ENCODE measurements at places on chromosomes 4 and X. TPM values are rescaled to one million over a fixed set of nuclear protein-coding genes. Genes with fewer than 3 reads are reported as not detected.

Gene NKX1-1
- total RNA-seq = not detected

Gene MPP1
- 21.9 TPM for total RNA-seq

Gene ZNF81
- total RNA-seq = 15.4 TPM

Gene NUDT10
- 4.6 TPM for total RNA-seq

GRCh38 chr4:119116925-119117900 lies 18.4 kb upstream of the MYOZ2 start:
- DNase-seq = no peak

GRCh38 chr4:18234108-18234507 lies 212.6 kb upstream of the LCORL start:
- no peak for DNase-seq

DNA sequence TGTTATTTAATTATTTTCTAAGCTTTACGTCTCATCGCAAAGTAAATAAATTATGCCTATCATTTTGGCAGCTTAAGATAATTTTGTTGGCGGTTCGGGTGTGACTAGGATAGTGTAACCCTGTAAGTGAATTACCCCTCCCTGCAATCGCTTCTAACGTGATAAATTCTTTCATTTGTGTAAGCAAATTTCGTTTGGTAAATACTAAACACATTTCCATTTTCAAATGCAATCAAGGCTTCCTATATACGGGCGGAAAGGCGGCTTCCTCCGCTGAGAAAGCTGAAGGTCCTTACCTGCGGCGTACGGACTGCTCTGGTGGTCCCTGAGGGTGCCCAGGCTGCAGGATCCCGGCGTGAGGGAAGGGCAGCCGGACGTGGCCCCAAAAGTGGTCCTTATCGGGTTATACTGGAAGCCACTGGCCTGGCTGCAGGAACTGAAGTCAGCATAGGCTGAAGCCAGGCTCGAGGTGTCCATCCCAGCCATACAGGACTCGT lies 403 bp downstream of the PHOX2B start:
- DNase-seq = no peak

DNA sequence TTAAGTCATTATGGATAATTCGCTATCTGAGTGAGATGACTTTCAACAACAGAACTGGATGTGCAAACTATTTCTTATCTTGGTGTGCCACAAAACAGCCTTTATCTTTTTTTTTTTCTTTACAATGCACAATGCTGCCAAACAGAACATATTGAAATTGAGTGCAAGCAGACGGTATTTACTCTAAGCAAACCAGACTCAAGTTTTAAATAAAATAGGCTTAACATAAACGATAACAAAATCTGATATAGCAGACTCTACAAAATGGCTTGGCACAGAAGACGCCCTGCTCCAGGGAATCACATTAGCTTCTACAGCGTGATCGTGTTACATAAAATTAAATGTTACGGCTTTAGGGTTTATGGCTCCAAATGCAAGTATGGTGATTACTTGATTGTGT lies 9.6 kb upstream of the STK32B start:
- no peak for DNase-seq

DNA sequence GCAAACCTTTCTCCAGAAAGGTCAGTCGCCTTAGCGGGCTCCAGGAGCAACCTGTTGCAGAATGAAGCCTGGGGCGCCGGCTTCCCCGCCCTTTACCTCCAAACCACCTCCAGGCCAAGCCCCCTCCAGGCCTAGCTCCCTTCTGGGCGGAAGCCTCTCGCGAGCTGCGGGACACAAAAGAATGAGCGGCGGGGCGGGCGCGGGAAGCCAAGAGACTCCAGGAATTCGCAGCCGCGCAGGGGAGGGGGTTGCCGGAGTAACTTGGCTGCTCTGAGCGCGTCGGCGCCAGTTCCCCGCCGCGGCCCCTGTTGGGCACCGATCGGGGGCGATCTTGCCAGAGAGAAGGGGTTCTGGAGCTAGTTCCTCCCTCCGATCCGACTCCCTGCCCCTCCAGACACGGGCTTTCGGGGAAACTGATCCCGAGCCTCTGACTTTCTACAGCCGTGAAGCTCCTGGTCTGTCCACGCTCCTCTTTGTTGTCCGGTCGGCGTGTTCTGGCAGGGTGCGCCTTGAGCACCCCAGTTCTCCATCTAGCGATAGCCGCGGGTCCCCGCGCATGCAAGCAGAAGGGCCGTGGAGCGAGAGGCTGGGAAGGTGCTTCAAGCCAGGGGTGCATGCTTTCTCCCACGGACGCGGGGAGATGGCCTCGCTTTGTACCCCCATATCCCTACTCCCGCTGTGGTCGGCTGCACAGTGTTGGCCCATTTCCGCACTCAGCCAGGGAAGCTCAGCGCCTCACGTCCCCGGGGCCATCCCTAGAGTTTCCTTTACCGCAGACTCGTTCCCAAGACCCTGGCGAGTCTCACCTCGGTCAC lies 1.2 kb downstream of the PROM1 start:
- DNase-seq = no peak

- DNase-seq = no peak
These were observed 219.4 kb downstream of the NKX6-1 start for GRCh38 chr4:84279678-84280077.

DNA sequence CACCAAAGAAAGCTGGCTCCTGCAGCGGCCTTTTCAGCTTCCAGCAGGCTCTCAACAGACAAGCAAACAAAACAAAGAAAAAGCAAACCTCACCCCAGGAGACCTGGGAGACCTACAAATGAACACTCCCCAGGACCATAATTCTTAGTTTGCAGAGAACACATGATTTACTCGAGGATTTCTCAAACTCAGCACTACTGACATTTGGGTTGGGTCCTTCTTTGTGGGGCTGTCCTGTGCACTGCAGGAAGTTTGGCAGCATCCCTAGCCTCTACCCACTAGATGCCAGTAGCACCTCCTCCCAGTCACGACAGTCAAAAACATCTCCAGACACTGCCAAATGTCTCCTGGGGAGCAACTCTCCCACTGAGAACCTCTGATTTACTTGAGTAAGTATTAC lies 21.9 kb downstream of the APOO start:
- no peak for DNase-seq

- no peak for DNase-seq
These were observed 54.5 kb upstream of the CHRNA9 start for GRCh38 chr4:40280586-40280985.

DNA sequence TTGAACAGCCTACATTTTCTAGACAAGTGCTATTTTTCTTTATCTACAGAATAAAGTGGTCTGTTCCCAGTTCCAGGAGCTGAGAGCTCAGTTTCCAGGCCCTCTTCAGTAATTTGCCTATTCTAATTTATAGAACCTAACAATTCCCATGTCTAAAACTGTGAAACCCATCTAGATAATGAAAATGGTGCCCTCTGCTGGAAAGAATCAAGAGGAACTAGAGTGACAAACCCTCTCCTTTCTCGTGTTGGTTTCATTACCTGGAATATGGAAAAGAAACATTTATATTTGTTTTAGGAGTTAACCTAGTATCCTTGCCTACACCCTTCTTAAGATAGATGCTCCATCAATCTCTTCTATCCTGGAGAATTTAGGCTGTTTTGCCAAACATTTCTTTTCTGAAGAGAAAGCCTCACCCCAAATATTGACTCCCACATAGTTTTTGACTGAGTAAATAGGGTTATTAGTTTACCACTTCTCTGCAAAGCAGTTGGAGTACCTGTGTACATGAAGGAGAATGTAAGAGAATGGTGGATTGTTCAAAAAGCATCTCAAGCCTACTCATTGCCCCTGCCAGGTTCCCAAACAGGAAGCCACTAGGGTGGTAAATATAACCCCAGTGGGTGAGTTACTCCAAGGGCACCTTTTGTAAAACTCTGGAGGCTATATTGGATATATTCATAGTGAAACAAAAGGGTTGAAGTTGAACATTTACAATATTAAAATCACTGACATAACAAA lies 121.6 kb downstream of the RASL11B start:
- DNase-seq = no peak

GRCh38 chrX:41110801-41111625 lies 25.8 kb downstream of the USP9X start:
- DNase-seq = no peak

DNA sequence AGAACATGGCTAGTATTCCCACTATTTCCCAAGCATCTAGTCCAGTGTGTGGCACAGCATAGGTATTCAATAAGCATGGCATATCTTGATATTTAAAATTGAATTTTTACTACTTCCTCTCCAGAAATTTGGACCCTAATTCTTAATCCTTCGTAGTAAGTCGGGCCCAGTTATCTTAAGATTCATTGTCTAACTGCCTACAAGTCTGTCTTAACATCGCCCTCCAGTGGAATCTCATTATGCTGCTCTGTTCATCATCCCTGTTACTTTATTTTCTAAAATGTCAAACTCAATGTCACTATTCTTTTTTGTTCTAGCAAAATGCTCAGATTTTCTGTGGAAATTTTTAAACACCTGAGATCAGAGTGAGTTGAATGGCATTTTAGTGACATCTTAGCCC lies 606.2 kb downstream of the KLHL13 start:
- no peak for DNase-seq

Data from ureter (tissue), 1 donor.